CD4-positive, alpha-beta T cell treated with Interleukin-2 at 100 ng/mL for 4 hours (primary cell): ENCODE measurements at places on chromosomes 2 and 18.
A peak's percentile ranks its signal among the peaks of the same experiment; 100 is the strongest.

GRCh38 chr2:170361090-170361936 is 183.4 kb downstream of the MYO3B start:
- DNase-seq, result peak; percentile 53

GRCh38 chr2:233385489-233386044 is 31.3 kb downstream of the DGKD start:
- DNase-seq, result peak; percentile 58

DNA sequence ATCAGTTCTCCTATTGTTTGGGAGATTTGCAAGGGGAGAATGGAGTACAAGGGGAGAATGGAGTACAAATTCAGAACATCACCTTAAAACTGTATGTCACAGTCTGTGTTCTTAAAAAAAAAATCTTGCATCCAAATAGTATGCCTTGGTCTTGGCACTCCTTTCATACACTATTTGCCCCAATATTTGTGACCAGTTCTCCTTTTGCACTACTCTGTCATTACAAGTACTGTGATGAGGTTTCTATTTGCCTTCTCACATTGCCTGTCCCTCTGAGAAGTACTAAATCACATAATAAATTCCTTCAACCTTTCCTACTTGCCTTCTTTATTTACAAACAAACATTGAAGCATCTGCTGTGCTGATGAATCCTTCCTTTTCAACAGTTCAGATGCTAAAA is 36.0 kb upstream of the NCK2 start:
- DNase-seq, result no peak

DNA sequence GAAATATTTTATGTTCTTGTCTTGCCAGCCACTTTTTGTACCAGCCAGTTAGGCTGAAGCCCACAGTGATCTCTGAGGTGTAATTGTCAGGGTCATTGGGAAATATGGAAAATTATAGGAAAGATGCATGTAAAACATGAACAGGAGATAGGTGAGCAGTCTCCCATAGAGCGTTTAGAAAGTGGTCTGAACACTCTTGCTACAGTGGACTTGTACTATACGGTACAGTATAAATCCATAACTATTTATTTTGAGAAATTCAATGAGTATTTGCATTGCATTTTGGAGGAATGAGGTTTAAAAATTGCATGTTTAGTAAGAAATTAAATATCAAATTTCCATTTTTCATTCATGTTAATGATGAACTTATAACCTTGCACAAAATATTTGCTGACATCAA is 20.8 kb upstream of the MAP4K4 start:
- no peak for DNase-seq

GRCh38 chr2:48233005-48233404 is 296.9 kb upstream of the STON1 start:
- DNase-seq, result no peak

- DNase-seq, result no peak
Observed at GRCh38 chr2:46847726-46848412, 67.7 kb downstream of the MCFD2 start.

GRCh38 chr2:142965443-142965842 is 88.0 kb downstream of the KYNU start:
- DNase-seq, result no peak

DNA sequence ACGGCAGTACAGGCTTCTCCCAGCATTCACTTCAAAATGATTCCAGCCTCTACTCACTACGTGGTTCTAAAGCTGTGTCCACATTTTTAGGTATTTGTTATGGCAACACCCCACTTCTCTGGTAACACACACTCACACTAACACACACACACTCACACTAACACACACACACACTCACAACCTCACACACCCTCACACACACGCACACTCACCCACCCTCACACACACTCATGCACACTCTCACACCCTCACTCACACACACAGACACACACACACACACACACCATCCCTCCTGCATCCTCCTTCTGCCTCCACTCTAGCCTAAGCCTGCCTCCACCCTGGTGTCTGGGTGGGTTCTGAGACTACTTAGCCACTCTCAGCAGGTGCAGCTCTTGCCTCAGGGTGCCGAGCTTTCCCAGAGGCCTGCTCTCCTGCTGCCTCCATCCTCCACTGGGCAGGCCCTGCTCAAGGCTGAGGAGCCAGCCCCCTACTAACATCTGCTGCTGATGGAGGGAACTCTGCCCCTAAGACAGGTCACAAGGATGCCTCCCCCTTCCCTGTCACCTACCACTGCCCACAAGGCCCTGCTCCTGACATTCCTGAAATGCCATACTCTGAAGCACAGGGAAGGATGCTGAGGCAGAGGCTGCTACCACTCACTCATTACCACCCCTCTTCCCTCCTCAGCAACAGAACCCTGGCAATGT is 63.9 kb downstream of the NCAPH start:
- DNase-seq, result no peak

DNA sequence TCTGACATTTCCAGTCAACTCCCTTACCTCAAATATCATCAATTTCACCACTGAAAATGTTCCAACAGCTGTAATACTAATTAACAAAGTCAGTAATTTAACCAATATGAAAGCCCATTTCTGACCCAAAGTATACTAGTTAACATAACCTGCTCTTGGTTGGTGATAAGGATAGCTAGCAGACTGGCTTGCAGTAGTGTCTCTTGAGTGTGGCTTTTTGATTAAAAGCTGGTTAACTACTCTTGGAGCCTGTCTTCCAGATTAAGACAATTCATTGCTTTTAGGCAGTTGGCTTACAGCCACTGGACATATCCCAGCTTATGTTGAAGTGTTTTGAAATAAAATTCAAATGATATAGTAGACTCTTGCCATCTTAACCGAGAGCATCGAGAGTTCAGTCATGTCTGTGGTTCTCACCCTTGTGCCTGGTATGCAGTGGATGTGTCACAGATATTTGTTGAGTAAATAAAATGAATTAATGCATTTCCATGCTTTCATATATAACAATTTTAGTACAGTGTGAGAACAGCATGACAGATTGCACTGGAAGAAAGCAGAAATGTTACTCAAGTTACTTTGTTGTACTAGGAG is 158.1 kb downstream of the TANC1 start:
- no peak for DNase-seq

DNA sequence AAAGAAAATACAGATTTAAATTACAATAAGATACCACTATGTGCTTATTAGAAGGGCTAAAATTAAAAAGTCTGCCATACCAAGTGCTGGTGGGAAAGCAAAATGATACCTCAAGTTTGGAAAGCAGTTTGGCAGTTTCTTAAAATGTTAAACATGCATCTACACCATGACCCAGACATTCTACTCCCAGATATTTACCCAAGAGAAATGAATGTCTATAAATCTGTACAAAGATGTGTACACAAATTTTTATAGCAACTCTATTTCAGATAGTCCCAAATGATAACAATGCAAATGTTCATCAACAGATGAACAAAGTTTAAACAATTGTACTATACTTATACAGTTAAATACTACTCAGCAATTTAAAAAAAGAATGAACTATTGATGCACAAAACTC is 7.1 kb upstream of the DSG4 start:
- no peak for DNase-seq

DNA sequence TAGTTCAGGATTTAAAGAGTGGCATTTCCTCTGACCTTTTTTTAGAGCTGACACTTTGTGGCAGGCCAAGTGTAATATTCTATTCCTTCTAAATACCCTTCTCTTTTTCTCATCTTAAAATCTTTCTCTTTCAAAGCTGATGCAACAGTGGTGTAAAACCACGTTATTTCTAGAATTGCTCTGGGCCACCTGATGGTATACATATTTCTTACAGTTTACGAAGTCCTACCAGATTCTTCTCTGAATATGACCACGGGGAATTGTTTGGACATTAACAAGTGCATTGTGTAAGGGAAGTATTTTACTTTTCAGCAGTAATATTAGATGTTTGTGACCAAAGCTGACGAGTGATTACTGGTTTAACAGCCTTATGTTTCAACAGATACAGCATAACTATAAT is 109.9 kb downstream of the PTPRM start:
- no peak for DNase-seq

DNA sequence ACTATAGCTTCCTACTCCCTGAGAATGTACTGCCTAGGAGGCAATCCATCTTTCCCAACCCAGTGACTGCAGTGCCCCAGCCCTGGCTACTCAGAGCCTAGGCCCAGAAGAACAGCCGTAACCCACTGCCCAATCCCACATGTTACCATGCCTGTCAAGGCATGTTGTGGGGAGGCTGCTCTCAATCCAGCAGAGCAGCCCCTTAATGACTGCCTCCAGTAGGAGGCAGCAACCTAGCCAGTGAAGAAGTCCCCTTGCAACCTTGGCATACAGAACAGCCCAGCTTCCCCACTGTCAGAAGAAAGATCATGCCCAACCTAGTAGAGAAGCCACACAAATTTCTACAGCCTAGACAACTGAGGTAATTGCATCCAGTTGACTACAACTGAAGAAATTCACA is 44.2 kb upstream of the CDH7 start:
- no peak for DNase-seq

DNA sequence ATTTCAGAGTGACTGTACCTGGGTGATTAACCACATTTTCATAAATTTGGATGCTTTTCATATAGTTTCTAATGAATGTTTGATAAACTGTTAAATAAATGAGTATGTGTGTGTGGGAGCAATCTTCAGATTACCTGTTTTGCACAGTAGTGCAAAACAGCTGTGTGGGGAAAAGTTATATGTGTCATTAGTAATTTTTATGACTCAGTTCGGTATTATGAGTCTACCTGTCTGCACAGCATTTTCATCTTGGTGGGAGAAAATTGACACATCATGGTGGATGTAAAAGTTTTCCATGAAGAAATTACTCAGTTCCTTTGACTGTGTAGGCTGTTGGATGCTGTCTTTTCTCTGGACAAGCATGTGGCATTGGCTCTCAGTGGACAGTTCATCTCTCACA is 43.8 kb downstream of the LTBP1 start:
- no peak for DNase-seq

DNA sequence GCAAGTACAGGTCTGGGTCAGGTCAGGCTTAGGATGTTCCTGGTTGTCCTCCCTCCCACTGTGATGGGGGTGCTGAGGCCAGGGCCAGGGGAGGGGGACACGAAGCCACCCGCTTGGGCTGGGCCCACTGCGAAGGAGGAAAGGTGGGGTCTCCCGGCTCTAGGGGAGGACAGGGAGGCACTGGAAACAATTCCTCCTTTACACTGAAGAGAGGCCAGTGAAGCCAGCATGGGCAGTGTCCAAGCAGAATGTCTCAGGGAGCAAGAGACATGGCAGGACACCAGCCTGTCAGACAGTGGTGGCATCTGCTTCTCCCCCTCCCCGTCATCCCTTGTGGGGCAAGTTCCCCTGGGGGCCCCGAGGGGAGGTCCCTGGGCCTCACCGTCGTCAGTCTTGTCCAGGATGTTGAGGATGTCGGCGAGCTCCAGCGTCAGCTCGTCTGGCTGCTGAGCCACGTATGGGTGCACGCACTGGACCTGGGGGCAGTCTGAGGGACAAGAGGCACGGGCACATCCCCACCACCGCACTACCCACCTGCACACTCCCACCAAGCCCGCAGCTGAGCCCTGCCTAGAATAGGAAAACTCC is 10.8 kb downstream of the SNORC start:
- DNase-seq, result no peak

DNA sequence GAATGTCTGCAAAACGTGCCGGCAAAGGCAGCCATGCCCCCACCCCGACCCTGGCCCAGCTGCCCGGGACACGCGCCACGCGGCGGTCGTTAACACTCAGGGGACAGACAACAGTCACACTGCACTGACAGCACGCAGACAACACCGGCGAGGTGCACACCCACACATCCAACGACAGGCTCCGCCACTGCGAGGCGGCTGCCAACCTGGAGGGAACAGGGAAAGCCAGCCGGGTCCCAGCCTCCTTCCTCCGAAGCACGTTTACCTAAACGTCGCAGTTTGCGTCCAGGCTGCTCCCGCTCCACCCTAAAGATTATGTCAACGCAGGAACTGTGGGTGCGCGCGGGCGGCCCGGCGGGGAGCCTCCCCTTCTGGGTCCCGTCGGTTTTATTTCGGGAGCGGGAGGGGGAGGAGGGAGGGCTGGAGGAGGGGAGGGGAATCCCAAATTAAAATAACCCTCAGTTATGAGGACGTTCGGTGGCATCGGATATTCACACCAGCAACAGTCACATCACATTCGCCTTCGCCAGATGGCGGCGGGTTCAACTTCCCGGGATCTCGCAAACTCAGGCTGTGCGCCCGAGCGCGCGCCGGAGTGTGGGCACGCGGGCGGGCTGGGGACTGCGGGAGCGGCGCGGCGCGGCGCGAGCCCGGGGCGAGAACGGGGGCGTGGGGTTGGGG is 644 bp downstream of the PTGR3 start:
- DNase-seq, result no peak

DNA sequence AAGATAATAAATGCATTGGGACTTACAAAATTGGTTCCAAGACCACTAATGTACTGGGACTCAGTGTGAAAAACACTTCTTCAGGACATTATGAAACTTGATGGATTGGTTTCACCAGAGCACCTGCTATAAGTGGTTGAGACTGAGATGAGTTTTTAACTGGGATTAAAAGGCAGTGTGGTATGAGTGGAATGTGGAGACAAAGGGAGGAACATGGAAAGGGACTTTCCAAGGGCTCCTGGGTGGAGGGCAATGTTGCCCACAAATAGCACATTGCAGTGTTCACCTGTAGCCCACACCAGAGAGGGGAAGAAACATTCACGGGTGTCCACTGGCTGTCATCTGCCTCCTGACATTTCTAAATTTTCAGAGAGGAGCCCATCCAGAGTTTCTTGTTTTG is 253.3 kb upstream of the TANK start:
- no peak for DNase-seq

- DNase-seq, result no peak
Observed at GRCh38 chr2:120632796-120633646, 102.6 kb upstream of the GLI2 start.

- DNase-seq, result no peak
Observed at GRCh38 chr2:33521791-33522281, 45.4 kb downstream of the RASGRP3 start.

DNA sequence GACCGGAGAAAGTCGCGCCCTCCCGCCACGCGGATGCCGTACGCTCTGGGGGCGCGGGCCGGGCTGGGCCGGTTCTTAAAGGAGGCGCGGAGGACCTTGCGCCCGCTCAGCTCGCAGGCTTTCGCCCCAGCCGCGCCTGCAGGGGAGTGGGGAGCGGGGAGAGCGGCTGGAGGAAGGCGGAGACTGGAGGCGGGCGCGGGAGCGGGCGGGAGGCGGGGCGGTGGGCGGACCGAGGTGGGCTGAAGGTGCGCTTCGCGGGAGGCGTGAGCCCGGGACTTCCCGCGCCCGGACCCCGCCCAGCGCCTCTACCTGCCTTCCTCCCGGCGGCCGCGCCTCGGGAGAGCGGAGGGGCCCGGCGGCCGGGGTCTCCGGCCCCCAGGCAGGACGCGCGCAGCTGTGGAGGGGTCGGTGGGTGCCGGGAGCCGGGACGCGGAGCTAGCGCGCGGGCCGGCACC is at the start of gene ADRA2B:
Gene ADRA2B (minus strand): TSS at position 148 of the 455 bp plus-strand sequence. CDS start 422 bp downstream, outside the sequence.
- peak; percentile 82 for DNase-seq

GRCh38 chr2:187434342-187434785 is 13.7 kb downstream of the CALCRL start:
- no peak for DNase-seq

- DNase-seq, result no peak
Observed at GRCh38 chr2:66495788-66496640, 61.1 kb downstream of the MEIS1 start.

DNA sequence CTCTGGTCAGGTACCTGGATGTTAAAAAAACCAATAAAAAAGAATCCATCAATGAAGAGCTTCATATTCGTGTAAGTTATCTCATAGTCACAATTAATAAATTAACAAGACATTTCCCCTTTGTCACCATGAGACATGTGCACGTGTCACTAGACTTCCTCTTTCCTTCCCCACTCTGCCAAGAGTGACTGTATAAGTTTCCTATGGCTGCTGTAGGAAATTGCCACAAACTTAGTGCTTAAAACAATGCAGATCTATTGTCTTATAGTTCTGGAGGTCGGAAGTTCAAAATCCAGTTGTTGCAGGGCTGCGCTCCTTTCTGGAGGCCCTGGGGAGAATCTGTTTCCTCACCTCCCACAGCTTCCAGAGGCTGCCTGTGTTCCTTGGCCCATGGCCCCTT is 35.8 kb downstream of the SLC9A4 start:
- DNase-seq, result no peak
